ENCODE measurements at places on chromosomes 6 and 20. TPM values are rescaled to one million over a fixed set of nuclear protein-coding genes. Genes with fewer than 3 reads are reported as not detected.

CPXM1 gene
- 28.8 TPM for total RNA-seq

HLA-DOA gene
- 23.7 TPM for total RNA-seq

EZR gene
- total RNA-seq: 287 TPM

C20orf204 gene
- 0.61 TPM for total RNA-seq

SPTLC3 gene
- 0.82 TPM for total RNA-seq

PAX1 gene
- total RNA-seq: not detected

MMP24OS gene
- 19.0 TPM for total RNA-seq

TMEM151B gene
- total RNA-seq: 15.5 TPM

PHF1 gene
- 45.4 TPM for total RNA-seq

SLC17A2 gene
- total RNA-seq: not detected

PSMA7 gene
- 361 TPM for total RNA-seq

GNRH2 gene
- total RNA-seq: 0.82 TPM

TREML1 gene
- total RNA-seq: not detected

NEDD9 gene
- 12.0 TPM for total RNA-seq

TRIM15 gene
- total RNA-seq: 0.48 TPM

TMC2 gene
- total RNA-seq: not detected

MAS1 gene
- total RNA-seq: not detected

PPP1R14C gene
- total RNA-seq: 0.61 TPM

SLC17A9 gene
- total RNA-seq: 31.1 TPM

OR2B6 gene
- not detected for total RNA-seq

KIAA0408 gene
- total RNA-seq: 10.8 TPM

RPP21 gene
- total RNA-seq: 62.6 TPM

CALHM4 gene
- total RNA-seq: not detected

IRAK1BP1 gene
- total RNA-seq: 4.7 TPM

ANKS1A gene
- 30.9 TPM for total RNA-seq

CYP39A1 gene
- total RNA-seq: 2.4 TPM

NRN1 gene
- 0.26 TPM for total RNA-seq

ACTL10 gene
- total RNA-seq: not detected

SOBP gene
- total RNA-seq: 6.2 TPM

CDH26 gene
- total RNA-seq: 1.7 TPM

IL20RA gene
- total RNA-seq: 1.7 TPM

GRM1 gene
- total RNA-seq: 1.3 TPM

C20orf141 gene
- total RNA-seq: not detected
